GM13976 (cell line): ENCODE measurements at places on chromosomes 3 and 15.

DNA sequence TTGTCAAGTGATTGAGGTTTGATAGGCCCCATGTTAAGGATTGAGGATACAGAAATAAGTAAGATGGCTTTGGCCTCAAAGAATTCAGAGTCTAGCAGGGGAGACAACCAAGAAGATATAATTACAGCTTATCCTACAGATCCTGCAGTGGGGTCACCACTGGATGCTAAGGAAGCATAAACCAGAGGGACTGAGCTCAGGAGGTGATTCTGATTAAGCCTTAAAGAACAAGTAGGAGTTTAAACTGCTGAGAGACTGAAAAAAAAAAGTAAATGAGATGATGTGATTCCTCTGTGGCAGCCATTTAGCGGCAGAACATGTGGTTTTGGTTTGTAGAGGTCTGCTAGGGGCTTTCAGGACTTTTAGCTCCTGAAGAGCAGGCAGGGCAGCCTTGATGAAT lies 72.1 kb upstream of the ROPN1 start:
- no peak for DNase-seq

DNA sequence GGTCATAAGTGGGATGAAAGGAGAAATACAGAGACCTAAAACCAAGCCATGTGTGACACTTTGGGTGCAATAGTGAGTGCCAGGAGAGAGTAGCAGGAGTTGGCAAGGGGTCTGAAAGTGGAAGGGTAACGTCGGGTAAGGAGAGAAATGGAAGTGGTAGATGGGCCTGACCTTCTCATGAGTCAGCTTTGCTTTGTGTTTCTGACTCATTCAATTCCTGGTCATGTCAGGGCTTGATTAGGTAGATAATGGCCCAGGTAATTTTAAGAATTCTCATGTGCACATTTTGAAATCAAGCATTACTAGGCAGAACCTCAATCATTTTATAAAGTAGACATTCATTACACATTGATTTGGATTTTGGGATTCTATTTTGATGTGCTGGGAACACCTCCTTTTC lies 262.5 kb downstream of the SOX2 start:
- DNase-seq = no peak

DNA sequence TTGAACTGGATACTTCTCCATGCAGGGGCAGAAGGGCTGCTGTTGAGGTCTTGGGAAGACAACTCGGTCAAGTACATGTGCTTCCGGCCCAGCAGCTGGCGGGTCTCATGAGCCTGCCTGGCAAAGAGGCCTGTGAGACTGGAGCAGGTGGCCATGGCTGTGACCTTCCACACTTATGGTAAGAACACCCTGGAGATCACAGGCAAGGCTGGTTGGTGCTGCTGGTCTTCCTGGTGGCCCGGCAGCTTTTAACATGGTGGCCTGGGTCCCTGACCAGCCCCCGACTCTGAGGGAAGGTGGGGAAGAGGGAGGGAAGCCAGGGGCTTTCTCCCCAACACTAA lies 15.4 kb downstream of the CHRD start:
- DNase-seq = no peak

DNA sequence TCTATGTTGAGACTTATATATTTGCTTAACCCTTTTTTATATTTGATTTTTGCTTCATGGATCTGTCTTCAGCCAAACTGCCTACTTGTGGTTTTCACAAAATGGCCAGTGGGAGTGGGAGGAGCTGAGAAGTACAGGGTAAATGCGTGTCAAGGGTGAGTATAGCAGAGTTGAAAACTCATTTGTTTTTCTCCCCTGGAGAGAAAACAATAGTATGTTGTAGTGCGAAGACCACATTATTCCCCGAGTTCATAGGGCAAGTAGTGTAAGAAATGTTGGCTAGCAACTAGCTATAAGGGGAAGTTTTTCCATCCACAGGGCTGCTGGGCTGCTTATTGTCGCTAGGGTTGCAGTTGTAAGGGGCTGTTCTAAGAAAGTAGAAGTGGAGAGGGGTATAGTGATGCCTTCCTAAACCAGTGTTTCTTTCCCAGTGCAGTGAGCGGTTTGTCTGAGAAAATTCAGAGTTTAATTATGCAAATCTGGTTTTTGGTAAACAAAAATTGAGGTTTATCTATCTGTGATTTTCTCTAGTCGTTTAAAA lies 153.8 kb upstream of the AZI2 start:
- no peak for DNase-seq

- no peak for DNase-seq
These were observed 177.3 kb upstream of the WNT5A start for GRCh38 chr3:55664387-55664786.

GRCh38 chr3:143563786-143564185 lies 284.5 kb downstream of the SLC9A9 start:
- no peak for DNase-seq

DNA sequence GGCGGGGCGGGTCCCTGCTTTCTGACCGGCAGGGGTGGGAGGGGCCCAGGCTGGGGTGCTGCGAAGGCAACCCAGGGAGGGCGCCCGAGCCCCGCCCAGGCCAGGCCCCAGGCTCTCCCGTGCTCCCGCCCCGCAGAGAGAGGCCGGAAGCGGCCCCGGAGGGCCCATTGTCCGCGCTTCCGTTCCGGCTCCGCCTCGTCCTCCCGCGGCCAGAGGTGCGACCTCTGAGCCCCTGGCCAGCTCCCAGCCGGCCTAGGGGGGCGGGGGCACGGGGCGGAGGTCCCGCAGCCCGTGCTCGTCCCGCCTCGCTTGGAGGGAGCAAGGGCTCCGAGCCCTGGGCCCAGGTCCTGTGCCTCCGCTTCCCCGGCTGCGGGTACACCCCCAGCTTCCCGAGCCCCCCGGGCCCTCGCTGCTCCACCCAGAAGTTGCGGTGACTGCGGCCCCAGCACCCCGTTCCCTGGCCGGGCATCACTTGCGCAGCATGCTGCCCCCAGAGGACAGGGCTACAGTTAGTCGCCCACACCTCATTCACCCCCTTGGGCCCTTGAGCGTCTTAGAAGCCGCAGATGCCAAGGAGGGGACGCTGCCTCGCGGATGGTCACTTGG lies 20.4 kb upstream of the PLXND1 start:
- peak; percentile 98 for DNase-seq

DNA sequence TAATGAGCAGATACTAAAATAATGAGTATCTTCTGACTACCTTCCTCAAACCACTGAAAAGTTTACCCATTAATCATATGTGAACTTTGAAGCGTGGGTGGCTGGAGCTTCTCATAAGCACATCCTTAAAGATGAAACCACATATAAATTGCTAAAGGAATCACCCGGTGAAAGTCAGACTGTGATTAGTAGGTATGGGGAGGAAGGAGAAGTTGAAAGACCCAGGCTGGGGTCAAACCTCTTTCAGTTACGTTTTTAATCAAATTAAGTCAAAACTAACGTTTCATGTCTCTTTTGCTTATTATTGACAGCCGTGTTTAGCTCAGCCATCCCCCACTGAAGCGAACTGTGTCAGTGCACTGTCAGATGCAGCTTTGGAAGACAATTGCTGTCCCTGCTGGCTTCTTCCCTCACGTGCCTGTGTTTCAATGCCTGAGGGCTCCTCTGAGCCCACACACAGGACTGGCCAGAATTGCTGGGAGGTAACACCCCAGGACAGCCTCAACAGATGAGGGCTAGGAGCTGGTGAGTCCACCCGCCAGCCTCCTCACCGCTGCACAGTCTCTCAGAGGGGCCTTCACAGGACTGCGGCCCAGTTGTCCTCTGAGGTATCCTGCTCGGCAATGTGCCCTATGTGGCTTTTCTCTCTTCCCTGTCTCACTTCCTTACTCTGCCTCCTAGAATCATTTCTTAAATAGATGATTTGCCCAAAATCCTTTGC lies 29.3 kb upstream of the SH3BP5 start:
- DNase-seq = peak; percentile 80

DNA sequence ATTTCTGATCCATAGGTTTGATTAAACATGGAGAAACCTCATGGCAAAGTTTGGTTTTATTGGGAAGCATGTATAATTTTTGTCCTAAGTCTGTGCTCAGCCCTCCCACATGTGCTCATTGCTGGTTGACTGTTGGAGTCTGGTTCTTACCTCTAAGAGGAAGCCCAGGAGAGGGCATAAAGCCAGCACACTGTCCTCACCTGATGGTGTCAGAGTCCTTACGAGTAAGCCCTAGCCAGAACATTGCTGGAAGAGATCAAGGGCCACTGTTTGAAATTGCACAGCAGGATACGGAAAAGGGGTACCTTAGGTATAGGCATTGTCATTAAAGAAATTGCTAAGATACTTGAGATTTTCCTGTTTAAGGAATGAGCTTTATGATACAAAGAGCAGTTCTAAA lies 21.3 kb downstream of the MLH1 start:
- no peak for DNase-seq

GRCh38 chr3:18680758-18681157 lies 255.6 kb upstream of the SATB1 start:
- no peak for DNase-seq

GRCh38 chr15:98850961-98851572 lies 156.5 kb downstream of the PGPEP1L start:
- peak; percentile 56 for DNase-seq

- no peak for DNase-seq
These were observed 5.2 kb downstream of the FAM162A start for GRCh38 chr3:122389197-122389596.

GRCh38 chr3:127206154-127206553 lies 13.2 kb downstream of the PRR23E start:
- peak; percentile 20 for DNase-seq

DNA sequence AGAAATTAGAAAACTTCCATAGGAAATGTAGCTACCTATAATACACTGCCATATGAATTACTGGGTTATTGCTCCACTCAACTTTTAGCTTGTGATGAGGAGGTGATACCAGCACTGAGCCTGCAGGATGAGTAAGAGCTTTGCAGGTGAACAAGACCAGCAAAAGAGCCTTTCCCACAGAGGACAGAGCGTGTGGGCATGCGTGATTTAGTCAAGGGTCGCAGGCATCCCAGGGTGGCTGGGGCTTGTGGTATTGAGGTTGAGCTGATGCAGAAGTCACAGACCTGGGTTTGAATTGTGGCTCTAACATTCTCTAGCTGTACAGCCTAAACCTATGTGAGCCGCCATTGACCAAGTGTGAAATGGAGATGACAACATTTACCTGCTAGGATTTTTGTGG lies 5.6 kb downstream of the NRROS start:
- DNase-seq = no peak

DNA sequence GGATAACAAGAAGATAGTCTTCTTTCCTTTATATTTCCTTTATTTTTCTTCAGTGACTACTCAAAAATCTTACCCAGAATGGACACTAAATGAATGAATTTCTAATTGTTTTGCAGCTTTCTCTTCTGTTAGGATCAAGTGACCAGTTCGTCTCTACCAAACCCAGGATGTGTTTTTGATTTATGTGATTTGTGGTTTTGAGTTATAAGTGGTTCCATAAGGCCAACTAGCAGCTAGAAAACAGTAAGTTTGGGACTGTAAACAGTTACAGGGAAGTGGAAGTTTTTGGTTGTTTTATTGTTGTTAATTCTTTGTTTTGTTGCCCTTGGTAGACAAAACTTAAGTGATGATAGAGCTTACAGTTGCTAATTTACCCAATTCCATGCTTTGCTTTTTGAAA lies 456.5 kb downstream of the IL5RA start:
- no peak for DNase-seq

DNA sequence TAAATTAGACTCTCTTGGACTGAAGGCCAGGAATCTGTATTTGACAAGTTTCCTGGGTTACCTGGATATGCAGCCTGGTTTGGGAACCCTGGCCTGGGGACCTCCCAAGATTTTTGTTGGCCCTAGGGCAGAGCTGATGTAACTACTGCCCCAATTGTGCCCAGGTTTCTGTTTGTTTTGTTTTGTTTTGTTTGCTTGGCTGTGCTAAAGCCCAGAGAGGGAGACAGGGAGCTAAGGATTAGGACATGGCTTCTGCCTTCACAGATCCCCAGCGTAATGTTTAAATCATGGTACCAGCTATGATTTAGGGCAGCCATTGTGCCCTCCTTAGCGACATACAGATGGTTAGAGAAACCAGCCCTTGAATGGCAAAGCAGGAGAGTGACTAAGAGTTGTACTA lies 47.6 kb downstream of the ABHD5 start:
- no peak for DNase-seq

- no peak for DNase-seq
These were observed 82.2 kb upstream of the SATB1 start for GRCh38 chr3:18507333-18507732.

- no peak for DNase-seq
These were observed 111.9 kb downstream of the RAP2B start for GRCh38 chr3:153273767-153274435.

- no peak for DNase-seq
These were observed at the start of the genes DUOX2 and DUOXA2 for GRCh38 chr15:45114076-45114750. DUOX2 (minus strand) TSS chr15:45114172; CDS start chr15:45113411, 761 bp downstream. DUOXA2 (plus strand) TSS chr15:45114326; CDS start chr15:45114606, 280 bp downstream.

DNA sequence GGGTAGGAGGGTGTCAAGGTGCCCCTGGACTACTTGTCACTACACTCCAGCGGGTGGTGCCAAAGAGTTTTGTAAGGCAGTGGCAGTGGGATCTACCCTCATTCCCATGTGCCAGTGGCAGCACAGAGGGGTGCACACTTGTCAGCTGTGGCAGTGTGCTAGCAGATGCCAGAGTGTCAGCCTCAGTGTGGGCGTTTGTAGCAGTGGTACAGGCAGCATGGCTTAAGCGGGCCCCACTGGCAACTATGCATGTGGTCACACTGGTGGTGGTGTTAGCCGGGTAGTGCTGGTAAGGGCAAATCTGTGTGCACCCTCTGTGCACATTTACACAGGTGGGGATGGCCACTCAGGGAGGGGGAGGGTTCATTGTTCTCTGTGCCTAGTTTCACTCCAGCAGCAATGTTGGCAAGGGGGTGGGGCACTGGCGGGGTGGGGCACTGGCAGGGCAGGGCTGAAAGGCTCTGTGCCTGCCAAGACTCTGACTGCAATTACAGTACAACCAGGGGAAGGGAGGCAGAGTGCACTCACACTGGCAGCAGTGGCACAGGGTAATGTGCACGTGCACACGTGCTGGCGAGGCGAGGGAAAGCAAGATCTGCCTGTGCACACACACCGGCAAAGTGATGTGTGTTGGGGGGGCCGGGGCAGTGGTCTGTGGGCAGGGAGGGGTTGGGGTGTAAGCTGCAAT lies 31.8 kb downstream of the MYO9A start:
- DNase-seq = no peak

DNA sequence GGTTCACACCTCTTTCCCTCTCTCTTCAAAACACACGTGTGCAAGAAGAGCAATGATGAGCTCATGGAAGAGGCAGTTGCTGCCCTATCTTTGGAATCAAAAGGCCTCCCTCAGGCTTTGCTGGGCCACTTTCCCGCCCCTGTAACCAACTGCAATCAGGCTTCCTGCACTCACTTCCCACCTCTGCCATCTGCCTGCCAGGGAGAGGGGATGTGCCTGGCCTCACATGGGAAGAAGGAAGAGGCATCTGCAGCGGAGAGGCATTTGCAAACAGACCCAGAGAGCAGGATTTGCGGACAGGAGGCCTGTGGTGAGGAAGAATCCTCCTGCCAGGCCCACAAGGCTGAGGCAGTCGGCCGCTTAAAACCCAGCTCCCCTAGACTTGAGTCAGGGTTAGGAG lies 175.6 kb upstream of the ATP10A start:
- no peak for DNase-seq

DNA sequence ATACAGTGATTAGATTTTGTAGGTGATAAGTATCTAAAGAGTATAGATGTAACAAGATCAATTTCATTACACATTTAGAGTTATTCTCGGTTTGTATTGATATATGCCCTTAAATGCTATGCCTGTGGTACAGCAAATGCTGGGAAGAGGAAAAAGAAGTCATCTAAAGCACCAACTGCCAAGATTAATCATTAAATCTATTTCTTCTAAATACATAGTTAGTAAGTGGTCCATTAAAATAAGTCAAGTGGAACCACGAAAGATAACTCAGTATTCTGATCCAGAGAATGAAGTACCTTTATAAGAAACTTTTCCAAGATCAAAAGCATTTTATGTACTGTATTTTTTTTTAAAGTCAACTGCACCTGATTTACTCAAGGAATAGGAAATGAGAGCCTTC lies 142.1 kb upstream of the CGNL1 start:
- no peak for DNase-seq

- DNase-seq = no peak
These were observed 32.2 kb upstream of the PTPN23 start for GRCh38 chr3:47348411-47349154.
